ENCODE measurements at places on chromosomes 12 and 14.

DNA sequence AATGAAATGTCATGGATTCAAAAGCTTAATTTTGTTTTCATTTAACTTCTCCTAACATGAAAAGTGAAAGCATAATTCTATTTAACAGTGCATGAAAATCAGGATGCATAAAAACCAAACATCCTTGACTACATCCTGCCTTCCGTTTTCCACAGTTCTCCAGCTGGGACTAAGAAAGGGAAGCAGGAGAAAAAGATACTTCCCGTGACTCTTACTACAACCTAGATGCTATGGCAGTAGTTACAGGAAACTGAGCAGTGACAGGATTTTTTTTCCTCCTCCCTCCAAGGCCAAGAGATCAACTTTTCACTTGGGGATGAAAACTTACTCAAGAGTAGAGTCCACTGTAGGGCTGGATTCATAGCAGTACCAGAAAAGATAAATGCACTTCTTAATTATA lies 2.6 kb downstream of the EXOC5 start:
- DNase-seq: no peak

DNA sequence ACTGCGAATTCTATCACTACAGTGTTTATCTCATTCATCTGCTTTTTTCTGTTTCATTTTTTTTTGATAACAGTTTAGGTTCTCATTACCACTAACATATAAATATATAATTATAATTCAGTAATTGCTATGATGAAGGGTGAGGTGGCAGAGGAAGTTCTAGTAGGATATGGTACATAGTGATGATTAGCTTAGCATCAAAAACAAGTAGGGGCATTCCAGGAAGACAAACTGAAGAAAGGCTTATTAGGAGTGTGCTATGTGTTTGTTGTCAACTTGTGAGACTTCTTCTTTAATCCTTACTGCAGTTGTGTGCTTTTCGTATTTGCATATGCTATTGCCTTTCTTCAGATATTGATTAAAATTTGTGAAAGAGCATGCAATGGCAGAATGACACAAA lies 20.6 kb downstream of the FUT8 start:
- DNase-seq: no peak

DNA sequence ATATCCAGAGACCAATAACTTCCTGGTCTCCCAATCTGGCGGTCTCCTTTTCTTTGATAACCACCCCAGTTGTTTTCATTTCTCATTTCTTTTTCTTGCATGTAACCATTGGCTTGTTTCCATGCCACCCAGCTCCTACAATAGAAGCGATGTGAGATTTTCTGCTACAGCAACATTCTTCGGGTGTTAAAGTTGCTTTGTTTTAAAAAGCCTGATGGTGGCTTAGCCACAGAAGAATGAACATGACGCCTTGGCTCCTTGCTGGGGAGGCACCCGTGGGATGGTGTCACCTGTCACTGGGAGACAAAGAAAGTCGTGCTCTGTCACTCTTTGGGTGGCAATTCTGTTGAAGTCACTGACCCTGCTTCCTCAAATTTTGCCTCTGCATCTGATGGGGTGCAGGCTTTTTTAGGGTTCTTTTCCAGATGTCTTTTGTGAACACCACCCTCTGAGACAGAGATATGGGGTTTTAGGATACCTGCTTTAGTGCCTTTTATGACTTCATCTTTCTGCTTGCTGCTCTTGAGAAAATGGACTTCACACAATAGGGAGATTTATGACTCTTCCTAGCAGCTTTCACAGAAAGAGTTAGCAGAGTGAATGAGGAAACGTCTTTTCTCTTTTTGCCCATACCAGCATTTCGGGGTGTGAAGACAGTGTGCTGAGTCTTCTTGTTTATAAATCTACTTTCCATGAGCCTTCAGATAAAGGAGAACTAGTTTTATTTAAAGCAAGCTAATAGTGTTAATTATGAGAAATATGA lies 265.3 kb upstream of the TBX3 start:
- DNase-seq: no peak

DNA sequence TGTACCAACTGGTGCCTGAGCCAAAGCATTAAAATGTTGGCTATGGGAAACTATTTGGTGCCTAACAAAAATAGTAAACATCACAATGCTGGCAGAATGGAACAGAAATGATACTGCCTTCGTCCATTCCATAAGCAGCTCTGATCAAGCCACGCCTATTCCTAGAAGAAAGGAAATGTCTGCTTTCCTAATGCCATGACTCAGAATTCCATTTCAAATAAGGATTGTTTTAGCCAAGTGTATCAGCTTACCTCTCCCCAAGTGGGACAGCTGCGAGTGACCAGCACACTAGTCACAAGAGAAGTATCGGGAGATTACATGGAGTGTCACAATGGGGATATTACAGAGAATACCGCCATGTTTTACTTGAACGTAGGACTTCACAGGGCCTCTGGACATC lies 38.7 kb downstream of the GLT8D2 start:
- DNase-seq: no peak

GRCh38 chr14:67962215-67962644 lies 142.7 kb downstream of the RAD51B start:
- DNase-seq: peak; percentile 63

GRCh38 chr12:51815571-51815970 lies 32.9 kb downstream of the FIGNL2 start:
- no peak for DNase-seq

- DNase-seq: no peak
Measured at GRCh38 chr14:36134038-36134437, 42.5 kb downstream of the PTCSC3 start.

DNA sequence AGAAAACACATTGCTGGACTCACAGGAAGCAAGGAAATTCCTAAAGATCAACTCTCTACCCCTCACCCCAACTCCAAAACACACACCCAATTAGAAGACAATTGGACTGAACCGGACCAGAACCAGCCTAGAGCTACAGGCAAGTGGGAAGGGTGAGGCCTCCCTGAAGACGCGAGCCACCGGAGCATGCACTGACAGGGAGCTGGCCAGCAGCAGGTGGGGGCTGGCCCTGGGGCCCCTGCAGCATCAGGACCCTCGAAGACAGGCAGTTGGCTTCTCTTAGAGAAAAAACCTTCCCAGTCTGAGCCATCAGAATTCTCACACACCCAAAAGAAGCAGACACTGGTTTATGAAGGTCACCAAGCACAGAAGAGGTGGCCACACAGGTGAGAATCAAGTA lies 209.5 kb upstream of the DIO3 start:
- DNase-seq: no peak

DNA sequence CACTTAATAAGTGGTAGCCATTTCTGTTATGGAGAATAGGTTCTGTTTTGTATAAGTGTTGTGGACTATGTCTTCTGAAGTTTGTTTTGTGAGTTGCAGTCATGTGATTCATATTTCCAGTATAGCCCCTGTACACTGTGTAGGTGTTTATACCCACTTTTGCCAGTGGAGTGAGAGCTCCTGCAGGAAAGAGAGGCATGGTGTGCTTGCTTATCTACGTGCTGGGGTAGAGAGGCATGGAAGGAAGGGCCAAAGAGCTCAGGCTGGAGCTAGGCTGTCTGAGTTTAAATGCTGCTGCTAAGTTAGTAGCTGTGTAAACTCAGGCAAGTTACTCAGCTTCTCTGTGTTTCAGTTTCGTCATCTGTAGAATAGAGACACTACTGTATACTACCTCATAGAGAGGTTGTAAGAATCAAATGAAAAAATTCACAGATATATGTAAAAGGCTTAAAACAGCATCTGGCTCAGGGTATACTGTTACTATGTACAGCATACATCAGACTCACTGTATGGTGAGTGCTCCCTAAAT lies 88.2 kb upstream of the SLC38A2 start:
- no peak for DNase-seq

- DNase-seq: no peak
Measured at GRCh38 chr14:75879031-75879430, 102.8 kb downstream of the TGFB3 start.

- no peak for DNase-seq
Measured at GRCh38 chr14:60490270-60490669, 4.4 kb upstream of the C14orf39 start.

DNA sequence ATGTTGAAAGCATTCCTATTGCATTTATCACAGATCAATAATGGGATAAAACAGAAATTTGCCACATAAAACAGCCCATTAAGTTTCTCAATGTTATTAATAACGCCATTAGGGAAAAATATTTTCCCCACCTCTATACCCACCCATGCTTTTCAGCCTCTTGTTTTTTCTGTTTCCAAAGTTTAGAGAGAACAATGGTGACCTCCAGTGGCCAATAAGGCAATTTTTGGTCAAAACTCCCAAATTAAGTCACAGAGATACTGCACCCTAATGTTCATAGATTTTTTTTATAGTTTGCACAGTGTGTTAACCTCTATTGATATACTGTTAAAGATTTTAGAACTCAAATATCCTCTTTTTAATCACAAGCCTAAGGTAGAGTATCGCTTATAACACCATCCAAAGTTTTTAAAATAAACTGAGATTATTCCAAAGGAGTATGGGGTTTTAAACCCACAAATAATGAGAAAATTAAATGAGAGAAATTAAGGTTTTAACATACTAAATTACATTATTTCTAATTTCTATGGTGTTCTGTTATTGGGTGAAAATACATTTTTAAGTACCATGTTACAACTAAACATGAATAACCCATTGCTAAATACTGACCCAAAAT lies 184.7 kb upstream of the DCN start:
- no peak for DNase-seq

GRCh38 chr12:115166698-115167315 lies 482.8 kb upstream of the TBX3 start:
- no peak for DNase-seq

DNA sequence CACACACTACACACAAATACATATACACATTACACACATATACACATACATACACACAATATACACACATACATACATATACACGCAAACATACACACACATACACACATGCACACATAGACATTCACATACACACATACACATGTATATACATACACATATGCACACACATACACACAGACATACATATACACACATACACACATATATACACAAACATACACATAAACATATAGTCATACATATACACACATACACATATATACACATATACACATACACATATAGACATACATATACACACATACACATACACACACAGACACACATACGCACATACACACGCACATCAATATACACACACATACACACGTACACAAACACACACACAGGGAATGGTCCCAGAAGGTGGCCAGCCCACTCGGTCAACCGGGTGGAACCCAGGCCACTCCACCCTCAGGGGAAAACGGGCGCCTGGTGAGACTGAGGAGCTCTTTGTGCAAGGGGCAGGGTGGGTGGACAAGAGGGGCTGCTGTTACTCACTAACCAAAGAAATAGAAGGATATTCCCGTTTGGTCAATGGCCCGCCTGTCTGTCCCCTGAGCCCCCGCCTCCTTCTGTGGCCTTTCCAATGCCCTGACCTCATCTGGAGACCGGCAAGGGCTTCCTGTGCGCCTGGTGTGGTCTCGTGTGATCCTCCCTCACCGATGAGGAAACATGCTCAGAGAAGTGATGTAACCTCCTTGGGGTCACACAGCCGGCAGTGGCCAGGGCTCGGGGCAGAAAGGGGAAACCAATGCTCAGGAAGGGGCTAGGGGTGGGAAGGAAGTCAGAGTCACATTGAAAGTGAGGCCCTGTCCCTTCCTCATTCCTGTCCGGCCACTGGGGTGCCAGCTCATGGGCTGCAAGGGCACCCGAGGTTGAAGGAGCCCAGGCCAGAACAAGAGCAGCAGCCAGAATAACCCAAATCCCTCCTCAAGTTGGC lies 5.3 kb downstream of the TRPV4 start:
- DNase-seq: no peak

DNA sequence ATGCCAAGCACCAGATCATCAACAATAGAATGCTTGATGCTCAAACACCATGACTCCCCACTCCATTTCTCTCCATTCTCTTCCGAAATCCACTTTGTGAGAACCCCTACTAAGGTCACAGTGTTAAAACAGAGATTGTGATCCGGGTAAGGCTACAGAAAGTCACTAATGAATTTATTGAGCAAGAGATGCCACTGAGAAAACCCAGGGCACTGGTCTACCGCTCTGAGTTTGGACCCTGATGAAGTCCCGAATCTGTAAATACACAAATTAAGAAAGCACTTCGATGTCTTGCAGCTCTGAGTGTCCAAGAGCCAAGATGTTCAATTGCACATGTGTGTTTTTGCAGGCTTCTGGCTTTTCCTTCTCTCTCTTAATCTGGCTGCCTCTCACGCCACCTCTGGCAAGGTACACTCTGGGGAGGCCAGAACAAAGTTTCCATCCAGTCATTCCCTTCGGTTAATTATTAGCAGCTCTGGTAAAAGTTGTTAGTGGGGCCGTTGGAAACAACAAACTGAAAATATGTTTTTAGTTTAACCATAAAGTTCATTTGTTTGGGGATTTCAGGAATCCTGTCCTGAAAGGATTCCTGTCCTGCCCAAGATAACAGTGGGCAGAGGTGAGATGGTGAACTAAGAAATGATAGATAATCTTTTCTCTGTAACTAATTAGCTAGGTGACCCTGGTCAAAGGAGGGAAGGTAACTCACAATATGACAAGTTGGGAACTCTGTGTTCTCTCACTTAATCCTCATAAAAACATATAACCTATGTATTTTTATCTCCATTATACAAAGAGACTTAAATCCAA lies 75.4 kb downstream of the BTG1 start:
- no peak for DNase-seq

- DNase-seq: no peak
Measured at GRCh38 chr12:77521508-77522115, 309.1 kb upstream of the NAV3 start.
